ENCODE measurements at places on chromosomes 2 and 18. TPM values are rescaled to one million over a fixed set of nuclear protein-coding genes. Genes with fewer than 3 reads are reported as not detected.

The LOXHD1 gene
- total RNA-seq = 0.24 TPM

The HOXD11 gene
- total RNA-seq = not detected

The DPP4 gene
- 23.9 TPM for total RNA-seq

The IL1R2 gene
- 4.9 TPM for total RNA-seq

The VWA3B gene
- 3.2 TPM for total RNA-seq

The WBP1 gene
- 56.4 TPM for total RNA-seq

The NT5DC4 gene
- 0.85 TPM for total RNA-seq

The POTEC gene
- not detected for total RNA-seq

The RRM2 gene
- 79.0 TPM for total RNA-seq

The INHA gene
- 0.05 TPM for total RNA-seq

The SLC66A2 gene
- total RNA-seq = 19.9 TPM

The CRYBA2 gene
- total RNA-seq = 0.14 TPM

The NOSTRIN gene
- total RNA-seq = 2.8 TPM

GRCh38 chr2:10048501-10049171 lies 5.3 kb downstream of the KLF11 start:
- DNase-seq = peak; percentile 62

DNA sequence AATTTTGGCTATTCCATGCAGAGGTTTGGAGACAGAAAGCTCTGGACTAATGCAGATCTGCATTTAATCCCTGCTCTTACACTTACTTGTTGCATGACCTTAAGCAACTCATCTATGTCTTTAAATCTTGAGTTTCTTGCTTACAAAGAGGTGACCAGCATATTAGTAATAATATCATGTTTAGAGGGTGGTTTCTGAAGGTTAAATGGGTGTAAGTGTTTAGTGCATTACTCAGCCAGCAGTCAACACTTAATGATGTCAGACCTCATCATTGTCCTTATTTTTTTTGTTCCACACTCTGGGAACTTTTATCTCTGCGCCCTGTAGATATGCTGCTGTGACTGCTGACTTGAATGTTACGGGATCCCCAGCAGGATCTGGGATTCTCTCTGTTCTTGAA lies 1.7 kb downstream of the IL1RL1 start:
- no peak for DNase-seq

DNA sequence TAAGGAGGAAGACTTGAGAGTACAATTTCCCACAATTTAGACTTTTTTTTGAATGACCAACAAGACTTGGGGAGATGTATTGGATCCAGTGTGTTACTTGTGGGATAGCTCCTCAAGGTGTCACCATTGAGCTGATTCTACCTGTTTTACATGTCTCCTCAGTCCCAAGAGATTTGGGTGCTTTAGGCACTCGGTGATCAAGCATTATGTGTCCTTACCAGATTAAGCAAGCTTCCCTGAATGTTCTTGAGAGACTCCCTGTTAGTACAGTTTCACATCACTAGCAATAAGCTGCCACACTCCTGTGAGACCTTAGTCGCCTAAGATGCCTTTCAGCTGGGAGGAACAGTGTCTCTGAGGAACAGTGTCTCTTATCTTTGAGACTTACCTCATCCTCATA lies 384.3 kb upstream of the SYT4 start:
- DNase-seq = peak; percentile 44

GRCh38 chr18:37012452-37012851 lies 183.5 kb downstream of the KIAA1328 start:
- no peak for DNase-seq

DNA sequence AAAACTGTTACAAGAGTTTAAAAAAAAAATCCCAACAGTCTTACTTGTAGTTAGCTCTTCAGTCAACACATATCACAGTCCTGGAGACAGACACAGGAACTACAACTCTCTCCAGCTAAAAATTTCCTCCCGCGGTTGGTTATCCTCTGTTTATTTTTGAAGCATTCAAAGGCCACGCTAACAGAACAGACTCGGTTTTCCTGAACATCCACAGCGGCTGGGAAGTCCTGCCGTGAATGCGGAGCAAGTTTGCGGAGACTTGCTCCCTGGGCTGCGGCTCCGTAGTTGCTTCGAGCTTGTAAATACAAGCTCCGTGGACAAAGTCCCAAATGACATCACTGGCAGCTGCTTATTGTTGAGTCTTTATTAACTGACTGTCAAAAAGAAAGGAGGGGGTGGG lies at the start of gene NCKAP5:
Gene NCKAP5 (minus strand): TSS at position 292 of the 400 bp plus-strand sequence. CDS start 50,937 bp downstream, outside the sequence.
- DNase-seq = no peak

DNA sequence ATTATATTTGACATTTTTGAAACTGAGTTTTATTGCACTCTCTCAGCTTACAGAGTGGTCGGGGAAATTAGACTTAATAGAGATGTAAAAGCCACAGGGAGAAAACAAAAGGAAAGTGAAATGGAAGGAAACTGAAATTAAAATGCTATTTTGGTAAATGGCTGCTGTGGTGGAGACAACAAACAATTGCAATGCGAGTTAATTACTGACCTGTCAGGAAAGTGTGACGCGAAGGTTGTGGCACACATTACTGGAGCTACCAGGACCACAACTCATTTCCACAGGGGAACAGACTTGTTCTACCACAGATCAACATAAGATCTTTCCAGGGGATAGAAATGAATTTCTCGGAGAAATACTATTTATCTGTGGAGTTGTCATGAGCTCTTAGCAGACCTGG lies 19.5 kb downstream of the ARHGAP15 start:
- no peak for DNase-seq

DNA sequence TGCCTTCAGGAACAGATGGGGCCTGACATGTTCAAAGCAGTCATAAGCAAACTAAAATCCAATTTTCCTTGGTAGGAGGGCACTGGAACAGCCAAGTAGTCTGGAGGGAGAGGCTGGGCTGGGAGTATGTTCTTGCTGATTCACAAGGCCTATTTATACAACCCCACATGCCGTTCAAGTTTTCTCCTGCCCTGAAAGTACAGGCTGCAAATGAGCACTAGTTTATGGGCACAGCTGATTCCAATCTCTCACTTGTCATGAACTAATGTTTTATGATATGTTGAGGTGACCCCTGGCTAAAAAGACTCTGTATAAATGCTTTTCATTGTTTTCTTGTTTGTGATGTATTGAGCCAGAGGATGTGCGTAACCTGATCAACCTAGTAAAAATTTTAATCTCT lies 183.4 kb upstream of the SRD5A2 start:
- DNase-seq = no peak

DNA sequence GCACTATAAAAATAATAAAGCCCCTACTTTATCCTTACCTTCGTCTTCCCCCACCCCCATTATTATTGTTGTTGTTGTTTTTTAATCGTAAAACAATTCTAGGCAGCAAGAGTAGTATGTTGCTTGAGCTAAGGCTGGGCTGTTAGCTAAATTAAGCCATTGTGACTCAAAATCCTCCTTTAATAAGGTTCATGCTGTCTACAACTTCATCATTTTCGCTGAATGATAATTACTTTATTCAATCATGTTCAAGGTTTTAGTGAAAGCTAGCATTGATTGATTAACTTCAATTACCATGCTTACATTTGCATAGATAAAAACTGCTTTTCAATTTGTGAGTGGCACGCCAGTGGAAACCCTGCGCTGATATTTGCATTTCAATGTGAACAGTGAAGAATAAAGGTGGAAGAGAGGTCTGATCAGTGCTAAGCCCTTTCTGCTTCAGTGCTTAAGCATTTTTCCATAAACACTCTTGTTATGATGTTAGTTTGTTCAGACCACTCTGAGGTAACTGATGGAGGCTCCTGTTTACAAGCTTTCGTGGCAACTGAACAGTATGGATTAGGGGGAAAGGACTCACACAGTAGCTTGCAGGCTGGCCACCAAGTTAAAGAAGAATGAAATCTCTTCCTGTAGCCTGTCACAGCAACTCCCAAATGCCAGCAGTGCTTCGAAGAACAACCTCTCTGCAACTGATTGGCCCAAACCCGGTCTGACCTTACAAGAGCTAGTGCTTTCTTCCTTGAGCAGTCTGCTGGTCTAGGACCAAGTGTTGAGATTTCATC lies 156.8 kb downstream of the GPD2 start:
- no peak for DNase-seq

DNA sequence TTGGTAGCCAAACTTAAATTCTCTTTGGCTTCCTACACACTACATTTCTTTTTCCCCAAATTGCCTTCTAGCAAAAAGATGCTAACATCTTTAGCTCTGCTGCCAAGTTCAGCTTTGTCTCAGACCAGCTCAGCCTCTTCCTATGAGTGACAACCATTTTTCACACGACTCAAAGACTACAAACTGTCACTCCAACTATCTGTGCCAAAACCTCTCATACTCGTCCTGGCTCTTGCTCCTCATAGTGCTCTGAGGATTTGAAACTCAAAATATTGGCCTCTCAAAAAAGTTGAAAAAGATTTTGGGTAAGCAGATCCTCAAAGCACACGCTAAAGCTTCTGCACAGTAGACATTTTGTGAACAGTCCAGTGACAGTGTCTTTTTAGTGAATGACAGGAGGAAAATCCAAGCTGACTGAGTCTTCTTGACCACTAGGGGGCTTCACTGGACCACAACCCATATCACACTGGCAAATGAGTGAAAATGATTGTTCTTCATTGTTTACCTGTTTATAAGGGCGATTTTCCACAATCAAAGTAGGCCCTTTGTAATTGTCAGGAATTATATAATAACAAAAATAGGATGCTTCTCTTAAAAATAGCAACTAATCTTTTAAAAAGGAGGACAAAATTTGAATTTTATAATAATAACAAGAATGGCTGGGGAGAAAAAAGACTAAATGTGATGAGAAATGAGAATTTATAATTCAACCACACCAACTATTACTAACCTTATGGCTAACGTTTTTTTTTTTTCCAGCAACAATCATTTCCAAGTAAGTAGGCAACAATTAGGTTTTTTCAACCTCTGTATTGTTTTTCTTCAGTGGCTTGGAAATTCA lies 85.5 kb upstream of the PGAP1 start:
- peak; percentile 28 for DNase-seq

DNA sequence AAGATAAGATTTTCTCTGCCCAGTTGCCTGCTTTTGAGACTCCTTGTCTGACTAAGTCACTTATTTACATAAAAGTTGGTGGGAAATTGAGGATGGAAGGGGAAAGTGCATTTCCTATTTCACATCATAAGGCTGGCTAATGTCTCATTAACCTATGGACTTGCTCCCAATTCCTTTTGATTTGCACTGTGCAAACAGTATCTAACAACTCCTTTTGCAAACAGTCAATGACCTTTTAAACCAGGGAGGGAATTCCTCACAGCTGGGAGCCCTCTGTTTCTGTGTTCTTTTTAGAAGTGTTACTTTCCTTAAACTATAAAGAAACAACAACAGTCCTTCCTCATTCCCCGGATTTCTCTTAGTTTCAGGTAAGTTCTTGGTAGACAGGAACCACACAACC lies 272.8 kb downstream of the RND3 start:
- no peak for DNase-seq

- no peak for DNase-seq
These were observed 676.2 kb downstream of the ZEB2 start for GRCh38 chr2:143843686-143844085.

DNA sequence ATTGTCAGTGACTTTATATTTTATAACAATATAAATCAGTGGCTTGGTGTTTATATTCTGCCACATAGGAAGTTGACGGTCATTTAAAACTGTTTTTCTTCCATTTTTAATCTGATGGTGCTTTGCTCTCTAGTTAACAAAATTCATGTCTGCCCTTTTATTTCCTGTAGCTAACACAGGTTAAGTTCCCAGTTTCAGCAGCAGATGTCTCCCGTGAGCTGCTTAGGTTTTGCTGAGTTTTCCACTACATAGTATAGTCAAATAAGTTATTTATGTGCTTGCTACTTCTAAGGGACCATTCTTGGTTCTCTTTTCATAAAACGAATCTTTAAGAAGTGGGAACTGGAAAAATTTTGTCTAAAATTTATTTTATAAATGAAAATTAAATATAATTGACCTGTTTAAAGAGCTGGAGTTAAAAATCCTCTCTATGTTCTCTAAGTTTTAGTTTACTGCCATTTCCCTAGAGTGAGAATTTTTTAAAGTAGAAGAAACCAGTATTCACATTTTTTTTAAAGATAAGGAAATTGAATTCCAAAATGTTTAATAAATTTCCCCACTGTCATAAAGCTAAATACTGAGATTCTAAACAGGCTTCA lies 20.6 kb downstream of the HTR2B start:
- peak; percentile 41 for DNase-seq

DNA sequence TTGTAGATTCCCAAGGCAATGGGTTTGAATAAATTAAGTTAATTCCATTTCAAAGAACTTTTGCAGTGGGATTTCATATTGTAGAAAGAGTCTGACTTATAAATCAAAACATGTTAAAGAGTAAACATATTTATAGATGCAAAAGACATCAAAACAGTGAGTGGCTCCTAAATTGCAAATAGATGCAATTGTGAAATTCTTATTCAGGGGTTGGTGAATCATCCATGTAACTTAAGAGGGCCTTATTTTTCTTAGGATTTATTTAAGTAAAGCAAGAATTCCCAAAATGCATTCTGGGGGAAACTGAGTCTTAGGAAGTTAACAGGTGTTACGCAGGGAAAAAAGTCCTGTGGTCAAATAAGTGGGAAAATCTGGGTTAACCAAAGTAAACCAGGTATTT lies 11.3 kb downstream of the TANC1 start:
- DNase-seq = no peak

- no peak for DNase-seq
These were observed 236.5 kb downstream of the TPGS2 start for GRCh38 chr18:36592282-36592681.

- no peak for DNase-seq
These were observed 105.0 kb upstream of the CCDC150 start for GRCh38 chr2:196534495-196534894.

- DNase-seq = peak; percentile 28
These were observed 1.2 kb upstream of the HES6 start for GRCh38 chr2:238240757-238241711.

Data from thymus (tissue), 14 donors.